ENCODE measurements at places on chromosomes 13 and 19.

DNA sequence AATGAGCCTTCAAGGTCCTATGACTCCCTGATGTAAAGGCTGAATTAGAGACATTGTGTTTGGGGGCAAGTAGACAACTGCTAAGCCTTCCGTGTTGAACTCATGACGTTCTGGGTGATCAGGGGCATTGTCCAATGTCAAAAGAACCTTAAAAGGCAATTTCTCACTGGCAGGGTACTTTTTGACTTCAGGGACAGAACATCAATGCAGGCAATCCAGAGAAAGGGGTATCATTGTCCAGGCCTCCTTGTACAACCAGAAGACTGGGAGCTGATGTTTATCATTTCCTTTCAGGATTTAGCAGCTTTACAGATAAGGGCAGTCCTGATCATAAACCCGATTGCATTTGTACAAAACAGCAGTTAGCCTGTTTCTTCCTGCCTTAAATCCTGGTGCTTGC is 25.0 kb upstream of the SMAD9 start:
- DNase-seq: no peak

GRCh38 chr19:45674946-45675345 is 6.9 kb downstream of the GIPR start:
- no peak for DNase-seq

- DNase-seq: no peak
Observed at GRCh38 chr13:59982631-59983382, 180.9 kb downstream of the DIAPH3 start.

- no peak for DNase-seq
Observed at GRCh38 chr13:39455521-39456175, 147.3 kb downstream of the LHFPL6 start.

DNA sequence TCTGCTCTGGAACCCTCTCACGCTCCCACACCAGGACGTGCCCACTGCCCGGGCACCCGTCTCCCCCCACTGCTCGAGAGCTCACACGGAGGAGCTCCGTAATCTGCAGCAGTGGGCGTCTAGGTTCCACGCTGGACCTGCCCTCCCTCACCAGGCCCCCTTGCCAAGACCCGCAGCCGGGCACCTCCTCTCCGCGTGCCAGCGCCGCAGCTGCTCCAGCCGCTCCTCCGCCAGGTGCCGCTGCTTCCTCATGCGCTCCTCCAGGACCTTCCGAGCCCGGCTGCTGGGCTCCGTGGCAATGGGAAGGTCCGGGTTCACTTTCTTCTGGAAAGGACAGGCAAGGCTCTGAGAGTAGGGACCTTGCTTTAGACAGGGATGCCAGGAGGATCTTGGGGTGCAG is 35.0 kb upstream of the MATK start:
- DNase-seq: no peak

DNA sequence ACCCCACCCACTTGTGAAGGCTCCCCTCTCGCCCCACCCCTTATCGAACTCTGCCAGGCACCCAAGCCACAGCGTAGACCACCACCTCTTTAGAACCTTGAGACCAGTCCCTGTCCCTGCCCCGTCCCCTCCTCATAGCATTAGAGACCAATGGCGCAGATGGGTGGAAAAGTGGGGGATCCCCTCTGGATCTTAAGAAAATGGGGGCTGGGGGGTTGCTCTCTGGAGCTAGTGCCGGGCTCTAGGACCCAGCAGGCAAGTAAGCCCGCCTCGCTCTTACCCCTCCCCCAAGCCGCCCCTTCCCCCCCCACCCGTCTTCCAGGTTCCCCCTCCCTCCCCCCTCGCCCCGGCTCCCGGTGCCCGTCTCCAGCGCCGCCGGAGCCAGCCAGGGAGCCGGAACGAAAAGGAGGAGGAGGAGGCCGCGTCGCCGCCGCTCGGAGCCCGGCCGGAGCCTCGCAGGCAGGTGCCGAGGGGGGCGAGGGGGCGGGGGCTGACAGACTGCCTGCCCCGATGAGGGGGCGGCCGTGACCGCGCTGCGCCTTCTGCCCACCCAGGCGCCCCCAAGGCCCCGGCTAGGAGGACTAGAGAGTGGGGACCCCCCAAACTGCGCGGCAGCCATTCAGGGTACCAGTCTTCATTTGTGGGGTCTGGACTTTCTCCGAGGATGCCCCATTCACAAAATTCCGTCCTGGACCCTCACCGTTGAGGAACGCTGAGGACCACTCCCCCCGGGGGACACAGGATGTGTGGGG is at the start of gene SPRED3:
Gene SPRED3 (plus strand): TSS at position 349 of the 752 bp plus-strand sequence. CDS start 1,606 bp downstream, outside the sequence.
- no peak for DNase-seq

DNA sequence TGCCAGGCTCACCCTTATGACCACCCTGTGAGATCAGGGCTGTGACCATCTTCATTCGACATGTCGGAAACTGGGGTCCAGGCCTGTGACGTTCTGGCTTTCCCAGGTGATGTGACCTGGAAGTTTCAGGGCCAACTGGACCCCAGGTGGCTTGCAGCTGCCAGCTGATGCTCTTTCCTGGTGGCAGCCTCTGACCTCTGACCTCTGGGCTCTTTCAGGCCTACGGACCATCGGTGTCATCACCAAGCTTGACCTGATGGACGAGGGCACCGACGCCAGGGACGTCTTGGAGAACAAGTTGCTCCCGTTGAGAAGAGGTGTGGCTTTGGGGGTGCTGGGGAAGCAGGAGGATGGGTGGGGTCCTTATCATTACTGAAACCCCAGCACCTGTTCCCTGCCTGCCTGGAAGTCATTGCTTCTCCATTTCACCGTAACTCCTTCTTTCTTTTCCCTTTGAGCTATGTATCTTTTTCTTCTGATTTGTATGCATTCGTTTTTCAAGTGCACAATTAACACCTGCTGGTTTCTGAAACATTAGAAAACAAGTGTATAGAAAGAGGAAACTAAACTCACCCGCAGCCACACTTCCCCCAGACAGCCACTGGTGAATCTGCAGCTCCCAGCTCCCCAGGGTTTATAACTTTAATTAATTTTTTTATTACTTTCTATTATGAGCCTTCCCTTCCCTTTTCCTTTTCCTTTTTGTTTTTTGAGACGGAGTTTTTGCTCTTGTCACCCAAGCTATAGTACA is 58.9 kb downstream of the TMED1 start:
- no peak for DNase-seq

- DNase-seq: no peak
Observed at GRCh38 chr19:28420811-28421550, 792.0 kb downstream of the UQCRFS1 start.

DNA sequence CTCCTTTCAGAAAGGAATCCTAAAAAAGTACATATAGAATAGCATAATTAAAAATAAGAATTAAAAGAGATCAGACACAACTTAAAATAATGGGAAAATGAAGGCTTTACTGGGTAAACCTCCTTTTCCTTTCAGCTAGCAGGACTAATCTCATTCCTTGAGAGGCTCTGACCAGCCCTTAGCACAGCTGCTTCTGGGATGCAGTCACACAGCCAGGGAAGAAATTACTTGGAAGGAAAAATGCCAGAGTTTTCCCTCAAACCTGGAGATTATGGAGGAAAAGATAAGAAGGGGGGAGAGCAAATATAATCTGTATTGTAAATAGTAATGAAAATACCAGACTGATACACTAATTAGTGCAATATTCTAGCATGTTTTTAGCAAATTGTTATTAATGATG is 91.8 kb downstream of the LRCH1 start:
- no peak for DNase-seq

DNA sequence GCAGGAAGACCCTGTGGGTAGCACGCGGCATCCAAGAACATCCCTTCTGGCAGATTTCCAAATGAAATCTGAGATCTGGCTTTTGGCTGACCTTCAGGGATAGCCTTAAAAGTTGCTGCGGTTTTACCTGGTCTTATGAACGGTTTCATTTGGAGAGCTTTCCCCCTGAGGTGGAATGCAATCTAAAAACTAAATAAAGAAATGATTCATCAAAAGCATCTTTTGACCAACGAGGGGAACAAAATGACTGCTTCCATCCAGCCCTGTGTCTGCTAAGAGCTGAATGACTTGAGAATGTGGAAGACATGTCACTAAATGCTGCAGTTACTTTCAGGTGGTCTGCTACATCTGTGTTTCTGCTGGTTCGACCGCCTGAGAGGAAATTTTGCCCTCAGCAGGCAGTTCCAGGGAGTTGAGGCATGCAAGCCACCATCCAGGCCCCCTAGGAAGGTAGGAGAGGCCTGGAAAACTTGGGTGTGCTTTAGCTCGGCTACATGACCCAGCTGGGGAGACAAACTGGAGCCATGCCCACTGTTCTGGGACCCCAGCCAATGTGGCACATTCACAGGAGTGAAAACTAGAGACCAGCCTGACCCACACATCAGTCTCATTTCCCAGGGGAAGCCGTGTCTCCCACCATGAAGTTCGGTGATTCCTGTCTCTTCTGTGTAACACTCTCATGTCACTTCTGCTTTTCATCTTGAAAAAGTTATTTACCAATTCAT is 175.1 kb upstream of the KL start:
- DNase-seq: no peak

GRCh38 chr13:82136880-82137279 is 1745.4 kb downstream of the SLITRK1 start:
- DNase-seq: no peak

DNA sequence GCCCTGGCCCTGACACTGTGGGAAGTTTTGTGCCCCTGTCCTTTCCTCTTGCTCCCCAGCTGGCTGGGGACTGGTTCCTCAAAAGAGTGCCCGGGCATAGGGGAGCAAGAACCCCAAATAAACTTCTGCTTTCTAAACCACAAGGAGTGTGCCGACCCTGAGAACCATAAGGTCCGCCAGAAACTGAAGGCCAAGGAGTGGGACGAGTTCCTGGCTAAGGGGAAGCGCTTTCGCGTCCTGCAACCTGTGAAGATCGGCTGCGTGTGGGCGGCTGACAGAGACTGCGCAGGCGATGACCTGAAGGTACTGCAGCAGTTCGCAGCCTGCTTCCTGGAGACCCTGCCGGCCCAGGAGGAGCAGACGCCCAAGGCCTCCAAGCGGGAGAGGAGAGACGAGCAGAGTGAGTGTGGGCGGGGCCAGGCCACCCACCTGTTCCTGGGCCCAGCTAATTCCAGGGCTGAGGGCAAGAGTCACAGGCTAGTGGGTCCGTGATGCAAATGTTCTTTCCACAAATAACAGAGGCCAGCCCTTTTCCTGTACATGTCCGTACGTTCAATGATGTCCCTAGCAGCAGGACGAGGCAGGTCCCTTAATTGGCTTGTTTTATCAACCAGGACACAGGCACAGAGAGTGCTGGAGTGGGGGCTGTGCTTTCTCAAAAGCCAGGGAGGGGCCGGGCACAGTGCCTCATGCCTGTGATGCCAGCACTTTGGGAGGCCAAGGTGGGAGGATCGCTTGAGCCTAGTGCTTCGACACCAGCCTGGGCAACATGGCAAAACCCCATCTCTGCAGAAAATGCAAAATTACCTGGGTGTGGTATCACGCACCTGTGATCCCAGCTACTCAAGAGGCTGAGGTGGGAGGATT is 25.6 kb downstream of the UBXN6 start:
- no peak for DNase-seq

DNA sequence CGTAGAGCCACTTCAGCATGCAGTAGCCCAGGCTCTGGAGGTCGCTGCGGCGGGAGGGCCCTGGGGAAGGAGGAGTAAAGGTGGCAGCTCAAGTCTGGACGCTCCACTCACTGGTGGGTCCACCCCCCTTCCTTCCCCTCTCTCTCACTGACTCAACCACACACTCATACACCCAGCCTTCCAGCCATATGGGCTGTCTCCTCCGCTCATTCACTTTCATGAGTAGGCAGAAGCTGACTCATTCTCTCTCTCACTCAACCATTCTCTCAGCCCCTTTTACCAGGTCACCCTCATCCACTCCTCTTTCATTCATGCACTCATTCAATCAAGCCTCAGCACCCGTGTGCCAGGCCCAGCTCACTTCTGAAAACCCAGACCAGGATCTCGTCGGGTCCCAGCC is 27.5 kb upstream of the SIGLEC11 start:
- DNase-seq: no peak

- DNase-seq: no peak
Observed at GRCh38 chr19:47630594-47630993, 21.7 kb downstream of the BICRA start.

DNA sequence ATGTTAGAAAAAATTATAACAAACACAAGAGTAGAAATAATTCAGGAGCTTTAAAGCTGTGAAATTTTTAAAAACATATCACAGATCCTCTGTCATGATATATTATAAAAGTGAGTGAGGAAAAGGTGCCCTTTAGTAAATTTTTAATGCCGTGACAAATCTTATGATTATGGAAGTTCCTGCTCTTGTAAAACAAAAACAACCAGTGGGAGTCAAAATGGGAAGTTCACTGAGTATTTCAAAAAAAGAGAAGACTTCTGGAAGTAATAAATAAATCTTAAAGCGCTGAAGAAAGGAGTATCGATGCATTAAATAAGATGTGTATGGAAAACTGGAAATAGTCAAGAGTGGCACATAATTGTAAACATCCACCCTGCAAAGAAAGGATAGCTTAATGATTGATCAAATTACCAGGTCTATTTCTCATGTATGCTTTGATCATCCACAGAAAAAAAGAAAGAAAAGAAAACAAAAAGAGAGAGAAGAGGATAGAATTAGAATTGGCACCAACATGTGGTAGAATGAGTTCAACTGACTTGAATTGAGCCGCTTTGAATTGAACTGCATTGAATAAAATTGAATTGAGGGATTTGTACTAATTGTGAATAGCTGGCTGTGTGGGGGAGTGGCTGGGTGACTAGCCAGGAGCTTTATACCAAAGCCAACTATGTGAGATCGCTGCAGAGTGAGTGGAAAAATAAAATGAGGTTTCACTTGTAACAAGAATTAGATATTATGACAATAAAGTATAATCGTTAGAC is 647.6 kb upstream of the SPRY2 start:
- no peak for DNase-seq

DNA sequence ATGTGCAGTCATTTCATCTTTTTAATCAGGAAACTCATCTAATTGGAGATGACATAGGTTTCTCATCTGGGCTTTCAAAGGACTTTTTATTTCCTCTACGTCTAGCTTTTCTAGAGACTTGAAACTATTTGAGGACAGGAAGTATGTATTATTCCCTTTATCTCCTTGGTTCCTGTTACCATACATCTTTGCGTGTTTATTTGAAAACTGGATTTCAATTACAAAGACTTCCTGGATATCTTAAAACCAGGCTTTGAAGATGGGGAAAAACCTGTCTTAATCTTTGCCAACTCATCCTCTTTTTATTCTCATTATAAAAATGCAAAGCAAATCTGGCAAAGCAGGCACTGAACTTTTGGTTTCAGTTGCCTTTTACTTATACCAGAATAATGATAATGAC is 130.5 kb downstream of the LMO7 start:
- no peak for DNase-seq

GRCh38 chr19:35509861-35510625 is 3.4 kb downstream of the DMKN start:
- no peak for DNase-seq

GRCh38 chr13:61777899-61778298 is 362.2 kb upstream of the PCDH20 start:
- DNase-seq: no peak

- DNase-seq: no peak
Observed at GRCh38 chr13:20840568-20840967, 62.0 kb downstream of the XPO4 start.

GRCh38 chr13:106474912-106475311 is 60.5 kb downstream of the EFNB2 start:
- DNase-seq: no peak

Measured in amniotic stem cell (primary cell).